Stimulated activated CD8-positive, alpha-beta memory T cell treated with anti-CD3 and anti-CD28 coated beads, Interleukin-4, amount 100 ng/mL, for 4 hours (primary cell): ENCODE measurements at places on chromosomes 1 and 21.

DNA sequence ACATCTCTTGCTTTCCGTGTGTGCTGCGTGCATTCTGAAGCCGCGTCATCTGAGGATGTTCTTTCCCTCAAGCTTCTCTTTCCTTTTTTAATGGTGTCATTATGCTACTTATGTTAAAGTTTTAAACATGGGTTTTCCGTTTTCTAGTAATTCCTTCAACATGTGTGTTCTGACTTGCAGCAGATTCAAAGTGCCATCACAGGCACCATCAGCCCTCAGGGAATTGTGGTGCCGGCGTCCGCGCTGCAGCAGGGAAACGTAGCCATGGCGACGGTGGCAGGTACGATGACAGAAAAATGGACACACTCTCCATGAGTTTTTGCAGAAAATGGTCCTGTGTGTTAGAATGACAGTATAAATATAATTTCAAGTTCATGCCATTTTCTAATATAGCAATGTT lies 42.4 kb downstream of the PKNOX1 start:
- DNase-seq = no peak

GRCh38 chr1:2535455-2535854 lies 5.4 kb upstream of the HES5 start:
- no peak for DNase-seq

- no peak for DNase-seq
Observed at GRCh38 chr21:25640202-25640942, 1.3 kb downstream of the JAM2 start.

GRCh38 chr1:159056069-159056698 lies 20.4 kb downstream of the AIM2 start:
- DNase-seq = no peak

GRCh38 chr1:219049501-219049900 lies 124.2 kb upstream of the LYPLAL1 start:
- no peak for DNase-seq

- DNase-seq = no peak
Observed at GRCh38 chr1:11211461-11211860, 22.3 kb downstream of the ANGPTL7 start.

GRCh38 chr1:53089478-53090226 lies 27.6 kb downstream of the PODN start:
- DNase-seq = no peak

- DNase-seq = no peak
Observed at GRCh38 chr1:21317690-21318043, 27.4 kb upstream of the ECE1 start.

- no peak for DNase-seq
Observed at GRCh38 chr1:14715802-14716201, 117.3 kb downstream of the KAZN start.

DNA sequence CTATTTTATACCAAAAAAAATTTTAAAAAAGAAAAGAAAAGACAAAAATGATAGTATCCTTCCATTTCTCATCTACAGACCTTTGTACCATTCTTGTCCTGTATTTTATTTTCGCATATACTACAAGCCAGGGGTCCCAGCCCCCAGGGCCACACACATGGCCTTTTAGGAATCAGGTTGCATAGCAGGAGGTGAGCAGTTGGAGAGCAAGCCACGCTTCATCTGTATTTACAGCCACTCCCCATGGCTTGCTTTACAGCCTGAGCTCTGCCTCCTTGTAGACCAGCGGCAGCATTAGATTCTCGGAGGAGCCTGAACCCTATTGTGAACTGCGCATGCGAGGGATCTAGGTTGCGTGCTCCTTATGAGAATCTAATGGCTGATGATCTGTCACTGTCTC lies 39.8 kb downstream of the RASSF5 start:
- no peak for DNase-seq

DNA sequence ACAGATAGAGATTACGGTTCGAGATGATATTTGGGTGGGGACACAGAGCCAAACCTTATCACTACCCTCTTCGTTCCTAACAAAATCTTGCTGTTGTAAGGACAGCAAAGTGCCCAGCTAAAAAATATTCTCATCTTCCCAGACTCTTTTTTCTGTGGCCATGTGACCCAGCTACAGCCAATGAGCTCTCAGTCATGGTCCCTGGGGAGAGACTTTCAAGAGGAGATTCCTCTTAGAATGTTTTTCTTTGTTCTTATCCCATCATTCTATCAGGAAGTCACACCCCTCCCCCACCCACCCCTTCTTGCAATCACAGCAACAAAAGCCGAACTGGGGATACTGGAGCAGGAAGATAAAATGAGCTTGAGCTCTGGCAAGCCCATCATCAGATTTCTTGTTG lies 247.1 kb downstream of the CHRM3 start:
- DNase-seq = no peak

GRCh38 chr1:2472109-2472508 lies 4.0 kb upstream of the PLCH2 start:
- DNase-seq = no peak

GRCh38 chr1:28417441-28417922 lies 47.9 kb downstream of the PHACTR4 start:
- no peak for DNase-seq

GRCh38 chr1:202728951-202729350 lies 18.7 kb upstream of the SYT2 start:
- DNase-seq = no peak

- DNase-seq = no peak
Observed at GRCh38 chr1:155175281-155175926, 1.8 kb downstream of the TRIM46 start.

- no peak for DNase-seq
Observed at GRCh38 chr1:93588206-93588605, 93.4 kb downstream of the BCAR3 start.

GRCh38 chr1:161290779-161291178 lies 19.0 kb downstream of the MPZ start:
- DNase-seq = no peak

- no peak for DNase-seq
Observed at GRCh38 chr1:1846386-1846918, 44.4 kb downstream of the GNB1 start.

GRCh38 chr1:39098546-39099250 lies 72.5 kb downstream of the NDUFS5 start:
- peak; percentile 30 for DNase-seq

DNA sequence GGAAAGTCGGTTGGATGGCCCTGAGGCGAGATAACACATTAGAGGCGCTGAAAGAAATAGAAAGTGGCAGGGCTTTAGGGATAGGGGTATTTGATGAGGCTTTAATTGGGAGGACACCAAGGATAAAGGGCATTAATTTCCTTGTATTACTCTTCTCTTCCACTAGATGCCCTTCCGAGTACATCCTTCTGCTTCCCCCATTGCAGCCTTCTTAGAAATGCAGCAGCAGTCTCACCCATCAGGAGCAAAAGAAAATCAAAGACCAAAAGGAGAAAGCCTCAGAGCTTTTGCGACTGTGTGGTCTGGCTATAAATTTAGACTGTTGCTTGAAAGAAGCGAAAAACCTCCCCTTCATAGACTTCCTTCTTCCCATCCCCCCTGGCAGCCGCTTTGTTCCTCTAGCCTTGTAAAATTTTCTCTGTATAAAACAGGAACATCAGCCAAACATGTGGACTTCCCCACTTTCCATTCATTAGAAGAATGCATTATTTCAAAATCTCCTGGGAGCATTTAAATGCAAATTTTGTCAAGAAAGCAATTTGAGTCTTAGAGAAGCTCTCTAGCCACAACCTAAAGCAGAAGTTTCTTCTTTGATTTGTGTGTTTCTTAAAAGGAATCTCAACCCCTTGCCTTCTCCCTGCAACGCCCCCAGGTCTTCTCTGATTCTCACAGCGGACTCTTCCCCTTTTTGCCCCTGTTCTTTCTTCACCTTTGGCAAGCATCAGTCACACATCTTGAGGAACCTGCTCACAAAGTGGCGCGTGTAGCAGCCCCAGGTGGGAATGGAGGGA lies 76.6 kb downstream of the NDUFS5 start:
- no peak for DNase-seq
